ENCODE measurements at places on chromosomes 2 and 18. TPM values are rescaled to one million over a fixed set of nuclear protein-coding genes. Genes with fewer than 3 reads are reported as not detected.

IL36A gene
- total RNA-seq: not detected

C1QL2 gene
- total RNA-seq: not detected

THSD7B gene
- total RNA-seq: 0.13 TPM

SULT6B1 gene
- not detected for total RNA-seq

ITGB6 gene
- total RNA-seq: 2.6 TPM

All from mesangial cell (primary cell).